K562 (cell line): ENCODE measurements at places on chromosomes 6 and 20.
A peak's percentile ranks its signal among the peaks of the same experiment; 100 is the strongest.

DNA sequence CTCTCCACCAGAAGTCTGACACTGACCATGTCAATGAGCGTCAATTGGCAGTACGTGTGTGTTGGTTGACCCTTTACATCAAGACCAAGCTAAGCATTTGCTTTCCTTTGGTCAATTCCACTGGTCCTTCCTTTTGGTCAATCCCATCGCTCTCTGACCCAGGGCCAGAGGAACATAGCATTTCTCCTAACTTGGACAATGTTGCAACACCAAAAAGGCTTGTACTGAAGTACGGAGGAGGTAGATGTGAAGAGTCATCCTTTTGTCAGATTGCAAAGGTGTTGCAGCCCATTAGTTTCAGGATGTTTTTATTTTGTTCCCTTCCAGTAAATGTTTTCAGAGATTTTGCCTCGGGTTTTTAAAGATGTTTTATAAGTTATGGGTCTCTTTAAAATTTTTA lies 24.6 kb downstream of the EDN1 start:
- DNase-seq: no peak

DNA sequence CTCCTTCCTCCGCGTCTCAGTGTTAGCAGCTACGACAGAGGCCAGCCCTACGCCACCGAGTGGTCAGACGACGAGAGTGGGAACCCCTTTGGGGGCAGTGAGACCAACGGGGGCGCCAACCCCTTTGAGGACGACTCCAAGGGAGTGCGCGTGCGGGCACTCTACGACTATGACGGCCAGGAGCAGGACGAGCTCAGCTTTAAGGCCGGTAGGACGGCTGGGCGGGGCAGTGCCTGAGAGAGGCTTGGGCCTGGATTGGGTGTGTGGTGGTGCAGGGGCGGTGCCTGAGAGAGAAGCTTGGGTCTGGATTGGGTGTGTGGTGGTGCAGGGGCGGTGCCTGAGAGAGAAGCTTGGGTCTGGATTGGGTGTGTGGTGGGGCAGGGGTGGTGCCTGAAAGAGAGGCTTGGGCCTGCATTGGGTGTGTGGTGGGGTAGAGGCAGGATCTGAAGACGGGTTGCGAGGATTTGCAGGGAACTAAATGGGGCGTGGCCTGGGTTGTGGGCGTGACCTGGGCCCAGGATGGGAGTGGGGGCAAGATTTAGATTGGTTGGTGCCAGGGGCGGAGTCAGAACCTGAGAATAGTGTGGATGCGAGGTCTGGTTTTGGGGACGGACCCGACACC lies 24.4 kb downstream of the SPDEF start:
- DNase-seq: peak; percentile 55

GRCh38 chr6:36999751-37000125 lies 5.7 kb upstream of the FGD2 start:
- DNase-seq: no peak

- no peak for DNase-seq
These were observed 13.1 kb downstream of the BTNL2 start for GRCh38 chr6:32393665-32394420.

GRCh38 chr6:127877231-127877630 lies 23.6 kb downstream of the THEMIS start:
- DNase-seq: no peak

DNA sequence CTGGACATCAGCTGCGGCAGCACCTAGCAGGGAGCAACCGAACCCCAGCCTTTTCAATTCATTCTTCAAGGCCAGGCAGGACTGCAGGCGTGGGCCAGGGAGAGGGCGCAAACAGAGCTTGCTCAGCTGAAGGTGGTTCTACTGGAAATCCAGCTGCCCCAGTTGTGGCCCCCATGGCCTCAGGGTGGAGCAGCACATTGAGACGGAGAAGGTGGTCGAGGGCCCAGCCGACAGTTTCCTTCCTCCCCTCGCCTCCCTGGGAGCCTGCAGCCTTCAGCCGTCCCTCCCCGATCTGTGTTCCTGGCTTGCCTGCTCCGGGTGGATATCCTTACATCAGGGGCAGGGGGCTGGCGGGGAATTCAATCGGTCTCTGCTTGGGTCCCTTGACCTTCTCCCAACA lies 217.8 kb downstream of the ANKRD60 start:
- DNase-seq: no peak

- DNase-seq: peak; percentile 68
These were observed 691.8 kb downstream of the QKI start for GRCh38 chr6:164106345-164106769.

DNA sequence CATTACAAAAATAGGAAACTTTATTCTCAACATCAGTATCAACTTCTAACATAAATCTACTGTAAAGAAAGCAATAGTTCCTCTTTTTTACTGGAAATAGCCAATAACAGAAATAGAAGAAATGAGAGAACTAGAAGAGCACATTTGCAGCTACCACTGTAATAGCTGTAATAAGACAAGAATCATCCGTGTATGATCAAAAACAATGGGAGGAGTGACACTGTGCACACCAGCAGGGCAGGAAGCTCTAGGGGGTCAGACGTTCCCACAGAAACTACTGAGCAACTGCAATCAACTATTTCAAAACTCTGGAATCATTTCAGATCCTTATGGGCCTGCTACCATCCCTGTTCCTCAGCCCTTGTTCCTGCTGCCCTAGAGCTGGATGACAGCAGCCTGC lies 43.7 kb downstream of the NINL start:
- no peak for DNase-seq

DNA sequence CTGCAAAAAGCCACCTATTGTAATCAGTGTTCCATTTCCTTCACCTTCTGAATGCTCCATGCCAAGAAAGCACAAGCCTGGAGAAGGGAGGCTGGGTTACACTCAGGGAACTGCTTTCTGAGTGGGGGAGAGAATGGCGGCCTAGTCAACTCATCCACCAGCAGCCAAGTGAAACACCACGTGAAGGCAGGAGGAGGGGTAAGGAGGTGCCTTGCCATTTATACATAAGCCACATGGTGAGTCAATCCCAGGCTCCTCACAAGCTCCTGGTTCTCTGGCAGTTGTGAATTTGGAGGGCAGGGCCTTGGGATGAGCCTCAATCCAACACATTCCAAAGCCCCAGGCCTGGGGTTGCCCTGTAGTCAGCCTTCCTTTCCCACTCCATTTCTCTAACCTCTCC lies 149.4 kb downstream of the CD24 start:
- DNase-seq: no peak

- no peak for DNase-seq
These were observed 37.6 kb upstream of the MDFI start for GRCh38 chr6:41600499-41601247.

- no peak for DNase-seq
These were observed 49.6 kb downstream of the CDK5RAP1 start for GRCh38 chr20:33351696-33352095.

DNA sequence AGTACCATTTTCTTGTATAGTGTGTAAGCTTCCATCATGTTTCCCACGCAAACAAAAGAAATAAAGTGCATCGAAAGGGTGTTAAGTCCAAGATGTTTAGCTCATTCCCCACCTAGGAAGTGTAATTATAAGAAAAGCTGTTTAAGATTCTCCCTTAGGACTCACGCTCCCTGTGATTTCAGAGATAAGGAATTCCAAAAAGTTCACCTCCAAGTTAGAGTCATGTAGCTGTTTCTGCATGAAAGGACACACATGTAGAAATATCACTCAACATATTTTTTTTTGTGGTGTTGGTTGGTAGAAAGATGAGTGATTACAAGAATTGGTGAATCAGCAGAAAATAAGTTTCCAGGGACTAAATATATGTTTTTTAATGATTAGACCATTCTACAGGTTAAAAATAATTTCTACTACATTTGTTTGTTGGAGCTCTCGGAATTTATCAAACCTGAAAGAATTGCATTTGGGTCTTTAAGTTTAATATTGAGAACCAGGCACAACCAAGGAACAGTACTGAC lies 10.4 kb downstream of the OPN5 start:
- no peak for DNase-seq

DNA sequence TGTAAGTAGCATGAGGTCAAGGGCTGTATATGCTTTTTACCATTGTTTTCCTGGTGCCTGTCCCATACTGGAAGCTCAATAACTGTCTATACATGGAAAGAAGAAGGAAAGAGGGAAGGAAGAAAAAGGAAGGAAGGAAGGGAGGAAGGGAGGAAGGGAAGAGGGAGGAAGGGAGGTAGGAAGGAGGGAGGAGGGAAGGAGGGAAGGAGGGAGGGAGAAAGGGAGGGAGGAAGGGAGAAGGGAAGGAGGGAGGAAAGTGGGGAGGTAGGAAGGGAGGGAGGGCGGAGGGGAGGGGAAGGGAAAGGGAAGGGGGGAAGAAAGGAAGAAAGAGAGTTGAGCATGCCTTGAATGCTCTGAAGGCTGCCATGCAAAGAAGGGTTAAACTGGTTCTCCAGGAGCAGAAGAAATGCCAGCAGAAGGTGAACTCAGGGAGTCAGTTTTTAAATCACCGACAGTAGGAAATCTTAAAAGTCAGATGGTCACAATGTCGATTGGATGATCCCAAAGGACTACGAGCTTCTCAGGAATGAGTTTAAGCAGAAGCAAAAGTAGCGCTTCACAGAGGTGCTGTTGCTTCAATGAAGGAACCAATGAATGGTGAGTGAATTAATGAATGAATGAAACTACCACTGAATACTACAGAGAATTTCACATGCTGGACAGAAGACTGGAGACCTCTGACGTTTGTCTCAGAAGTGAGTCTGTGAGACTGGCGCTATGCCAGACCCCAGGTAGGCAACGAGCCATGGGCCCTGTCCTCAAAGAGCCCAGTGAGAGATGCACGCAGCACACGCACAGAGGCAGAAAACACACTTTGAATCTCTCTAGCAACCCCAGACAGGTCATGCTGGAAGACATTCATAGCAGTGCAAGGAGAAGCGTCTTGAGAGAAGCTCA lies 117.6 kb downstream of the MRPL14 start:
- DNase-seq: no peak

- no peak for DNase-seq
These were observed 11.2 kb upstream of the TAGAP start for GRCh38 chr6:159056003-159056402.

DNA sequence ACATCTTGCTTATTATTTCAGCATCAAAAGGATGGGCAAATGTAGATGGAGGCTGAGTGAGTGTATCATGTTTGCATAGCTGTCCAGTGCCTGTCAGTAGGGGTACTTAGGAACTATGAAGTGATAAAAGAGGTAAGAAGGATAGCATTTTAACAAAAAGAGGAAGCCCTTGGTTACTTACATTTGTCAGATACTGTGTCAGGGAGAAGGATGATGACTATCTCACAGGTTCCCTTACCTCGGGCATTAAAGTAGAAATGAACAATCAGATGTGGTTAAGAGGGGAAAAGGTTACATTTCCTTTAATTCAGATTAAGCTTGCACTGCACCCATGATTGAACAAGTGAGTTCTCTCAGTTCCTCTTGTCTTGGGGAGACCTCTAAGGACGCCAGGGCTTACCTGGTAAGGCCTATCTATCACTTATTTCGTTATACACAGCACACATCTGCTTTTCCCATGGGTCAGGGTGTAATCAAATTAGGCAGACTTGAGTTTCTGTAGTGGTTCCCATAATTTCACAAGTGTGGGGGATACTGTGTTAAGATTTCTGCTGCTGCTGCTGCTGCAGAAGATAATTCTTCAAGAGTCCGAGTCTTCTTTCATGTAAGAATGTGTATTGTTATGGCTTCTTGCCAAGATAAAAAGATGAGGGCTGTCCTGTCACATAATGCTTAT lies 4.5 kb downstream of the FOXO3 start:
- DNase-seq: peak; percentile 70

DNA sequence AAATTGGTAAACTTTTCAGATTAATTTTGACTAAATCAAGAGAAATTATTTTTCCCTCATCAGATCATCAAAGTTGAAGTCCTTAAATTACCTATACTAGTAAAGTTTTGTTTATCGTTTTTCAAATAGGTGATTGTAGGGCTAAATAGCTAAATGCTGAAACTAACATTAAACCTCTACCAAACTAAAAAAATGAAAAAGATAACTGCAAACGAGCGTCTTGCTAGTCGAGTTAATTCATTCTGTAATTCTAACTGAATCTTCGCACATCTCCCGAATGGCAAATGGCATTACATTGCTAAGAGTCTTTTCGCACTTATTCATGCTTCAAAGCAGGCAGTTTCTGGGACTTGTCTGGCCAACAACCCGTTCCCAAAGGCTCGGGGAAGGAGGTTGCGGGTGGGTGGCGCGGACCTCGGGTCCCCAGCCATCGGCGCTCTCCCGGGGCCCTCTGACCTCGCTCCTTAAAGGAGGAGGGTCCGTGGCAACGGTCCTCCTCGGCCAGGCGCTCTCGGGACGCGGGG lies 43.8 kb downstream of the POPDC3 start:
- DNase-seq: no peak

DNA sequence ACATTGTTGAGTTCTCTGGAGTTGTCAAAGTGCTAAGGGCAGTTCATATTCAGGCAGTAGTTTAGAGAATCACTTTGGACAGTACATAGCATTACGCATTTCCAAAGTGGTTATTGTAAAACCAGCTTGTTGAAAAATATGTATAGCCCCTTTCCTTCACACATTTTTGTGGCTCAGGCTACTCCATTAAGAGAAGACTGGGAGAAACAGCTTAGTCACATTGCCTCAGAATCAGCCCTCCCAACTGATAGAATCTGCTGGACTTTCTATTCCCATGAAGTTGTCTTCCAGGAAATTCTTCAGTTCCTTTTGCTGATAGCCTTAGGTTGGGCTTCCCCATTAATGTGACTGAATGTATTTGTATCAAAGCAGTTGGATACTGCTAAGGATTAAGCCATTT lies 39.5 kb upstream of the HDGFL1 start:
- no peak for DNase-seq

DNA sequence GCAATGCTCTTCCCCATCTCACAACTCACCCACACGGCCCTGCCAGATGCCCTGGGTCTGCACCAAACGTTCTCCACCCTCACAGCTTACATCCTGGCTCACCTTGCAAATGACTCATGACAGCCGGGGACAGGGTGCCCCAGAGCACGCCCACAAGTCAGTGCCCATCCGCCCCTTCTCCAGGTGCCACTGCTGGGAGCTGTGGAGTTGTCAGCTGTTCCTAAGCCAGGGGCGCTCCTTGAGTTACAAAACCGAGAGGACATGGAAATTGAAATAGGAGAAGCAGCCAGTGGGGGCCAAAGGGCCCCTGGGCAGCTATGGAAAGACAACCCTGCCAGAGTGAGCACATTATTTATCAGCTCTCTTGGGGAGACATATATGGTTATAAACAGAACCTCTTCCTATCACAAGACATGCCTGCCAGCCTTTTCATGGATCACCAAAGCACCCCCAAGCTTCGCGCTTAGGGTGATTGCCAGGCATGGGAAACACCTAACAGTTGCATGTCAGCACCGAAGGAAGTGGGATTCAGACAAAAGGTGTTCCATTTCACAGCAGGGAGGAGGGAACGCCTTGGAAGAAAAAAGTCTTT lies 236.8 kb downstream of the LY86 start:
- DNase-seq: no peak

GRCh38 chr6:93059911-93060310 lies 359.4 kb downstream of the EPHA7 start:
- DNase-seq: no peak

DNA sequence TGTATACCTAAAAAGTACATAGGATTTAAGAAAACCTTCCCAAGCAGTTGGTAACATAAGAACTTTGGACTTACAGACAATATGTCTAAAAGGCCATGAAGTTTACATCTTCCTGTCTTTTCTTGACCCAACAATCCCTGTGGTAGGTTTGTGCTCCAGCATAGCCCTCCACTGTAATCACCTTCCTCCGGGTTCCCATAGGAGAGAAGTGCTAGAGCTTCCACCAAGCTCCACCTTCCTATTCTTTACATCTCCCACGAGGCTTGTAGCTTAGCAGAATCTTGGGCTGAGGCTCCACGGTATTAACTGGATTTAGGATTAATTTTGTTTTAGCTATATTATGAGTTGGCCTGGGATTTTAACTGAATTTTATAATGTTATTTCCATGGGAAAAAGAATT lies 23.3 kb downstream of the ADGRG6 start:
- no peak for DNase-seq

GRCh38 chr20:22977047-22977785 lies 57.9 kb upstream of the SSTR4 start:
- no peak for DNase-seq
